ENCODE measurements at places on chromosomes 7 and 10. TPM values are rescaled to one million over a fixed set of nuclear protein-coding genes. Genes with fewer than 3 reads are reported as not detected.

Gene ZNF365
- total RNA-seq = 0.12 TPM

Gene TMEM184A
- 0.56 TPM for total RNA-seq

Gene P4HA1
- total RNA-seq = 44.4 TPM

Gene DNMBP
- total RNA-seq = 5.7 TPM

Gene ABCB1
- 1.8 TPM for total RNA-seq

Gene CRHR2
- 0.07 TPM for total RNA-seq

- DNase-seq = no peak
Observed at GRCh38 chr10:63414481-63415260, 51.1 kb downstream of the JMJD1C start.

GRCh38 chr7:82235713-82236112, 207.9 kb downstream of the CACNA2D1 start:
- no peak for DNase-seq

DNA sequence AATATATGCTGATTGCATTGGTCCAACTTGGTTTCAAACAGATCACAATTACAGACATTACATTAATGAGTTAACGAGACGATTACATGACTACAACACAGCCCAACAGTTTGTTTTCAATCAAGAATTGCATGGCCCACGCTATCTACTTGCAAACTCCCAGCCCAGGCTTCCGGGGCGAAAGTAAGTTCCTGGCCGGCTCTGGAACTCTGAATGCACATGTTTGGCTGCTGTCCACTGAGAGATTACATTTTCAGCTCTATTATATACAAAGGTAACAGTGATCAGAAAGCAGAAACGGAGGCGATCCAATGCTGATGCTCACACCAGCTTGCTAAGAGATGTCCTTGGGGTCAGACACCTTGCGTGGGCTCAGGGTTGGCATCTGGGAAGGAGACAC, 206.3 kb downstream of the FANK1 start:
- DNase-seq = no peak

- peak; percentile 47 for DNase-seq
Observed at GRCh38 chr7:157150882-157151281, 12.2 kb downstream of the UBE3C start.

DNA sequence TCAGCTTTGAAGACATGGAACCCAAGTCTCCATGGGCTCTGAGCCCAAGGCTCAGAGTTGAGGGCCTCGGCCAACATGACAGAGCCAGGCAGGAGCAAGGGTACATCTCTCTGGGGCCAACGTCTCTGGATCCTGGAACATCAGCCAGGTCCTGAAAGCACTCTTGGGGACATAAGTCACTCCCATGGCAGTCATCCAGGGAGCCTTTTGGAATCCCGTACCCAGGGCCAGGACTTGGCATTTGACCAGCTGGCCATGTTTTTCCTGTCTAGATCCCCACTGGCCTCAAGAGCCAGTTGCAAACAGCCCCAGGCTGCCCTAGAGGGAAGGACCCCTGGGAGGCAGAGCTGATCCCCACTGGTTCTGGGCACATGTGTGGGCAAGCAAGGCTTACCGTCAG, 4.3 kb upstream of the CXCL12 start:
- DNase-seq = peak; percentile 72

DNA sequence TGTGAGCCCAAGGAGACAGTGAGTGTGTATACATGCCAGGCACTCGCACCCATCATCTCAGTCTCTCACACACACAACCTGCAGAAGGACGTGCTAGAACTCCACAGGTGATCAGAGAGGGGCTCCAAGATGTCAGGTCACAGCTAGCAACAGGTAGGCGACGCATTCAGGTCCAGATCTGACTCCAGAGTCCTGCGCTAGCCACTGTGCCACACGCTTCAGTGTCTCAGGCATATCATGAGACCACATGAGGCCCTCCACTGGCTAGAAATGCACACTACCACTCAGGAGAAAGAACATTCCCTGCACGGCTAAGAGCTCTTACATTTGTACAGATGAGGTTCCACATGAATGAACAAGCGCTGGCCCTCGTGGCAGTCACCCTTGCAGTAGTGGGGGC, 11.5 kb downstream of the AKR1B1 start:
- DNase-seq = no peak

DNA sequence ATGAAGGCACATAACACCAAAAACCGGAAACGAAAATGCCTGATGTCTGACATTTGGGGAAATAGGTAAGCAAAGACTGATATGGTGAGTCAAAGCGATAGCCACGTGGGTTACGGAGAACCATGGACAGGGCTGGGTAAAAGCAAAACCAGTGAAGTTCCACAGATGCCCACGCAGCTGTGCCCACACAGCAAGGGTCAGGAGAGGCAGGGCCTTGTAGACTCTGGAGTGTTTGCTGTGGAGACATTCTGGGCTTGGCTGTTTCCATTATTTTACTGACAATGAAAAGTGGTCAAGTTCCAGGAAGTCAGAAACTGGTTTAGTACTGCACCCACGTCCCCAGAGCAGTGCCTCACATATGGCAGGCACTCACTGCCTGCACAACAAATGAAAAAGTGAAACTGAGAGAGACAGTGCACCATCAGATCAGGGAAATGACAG, 148.7 kb downstream of the ZMYND11 start:
- DNase-seq = no peak

DNA sequence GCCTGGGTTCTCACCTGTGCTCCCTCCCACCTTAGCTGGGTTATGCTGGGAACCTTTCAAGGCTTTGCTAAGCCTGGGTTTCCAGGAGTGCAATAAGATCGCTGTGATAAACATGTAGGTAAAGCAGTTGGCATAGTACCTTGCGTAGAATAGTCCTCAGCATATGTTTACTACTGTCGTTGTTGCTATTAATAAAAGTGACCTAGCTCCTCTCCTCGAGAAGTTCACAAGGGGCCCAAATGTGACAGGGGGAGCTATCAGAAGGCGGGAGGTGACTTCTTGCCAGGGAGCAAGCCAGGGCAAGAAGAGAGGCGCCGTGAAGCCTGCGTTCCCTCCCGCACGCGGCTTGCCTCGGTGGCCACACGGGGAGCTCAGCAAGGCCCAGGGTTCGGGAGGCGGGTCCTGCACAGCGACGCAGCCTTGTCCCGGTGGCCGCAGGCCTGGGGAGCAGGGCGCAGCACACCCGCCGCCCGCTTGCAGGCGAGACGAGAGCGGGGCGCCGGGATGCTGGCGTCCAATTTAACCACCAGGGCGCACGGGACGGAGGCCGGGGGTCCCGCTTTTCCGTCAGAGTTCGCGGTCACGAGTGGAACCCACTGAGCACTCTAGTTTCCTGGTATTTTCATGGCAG, 106.2 kb downstream of the SNX10 start:
- peak; percentile 17 for DNase-seq

- DNase-seq = no peak
Observed at GRCh38 chr10:123259081-123259480, 104.9 kb downstream of the BUB3 start.

DNA sequence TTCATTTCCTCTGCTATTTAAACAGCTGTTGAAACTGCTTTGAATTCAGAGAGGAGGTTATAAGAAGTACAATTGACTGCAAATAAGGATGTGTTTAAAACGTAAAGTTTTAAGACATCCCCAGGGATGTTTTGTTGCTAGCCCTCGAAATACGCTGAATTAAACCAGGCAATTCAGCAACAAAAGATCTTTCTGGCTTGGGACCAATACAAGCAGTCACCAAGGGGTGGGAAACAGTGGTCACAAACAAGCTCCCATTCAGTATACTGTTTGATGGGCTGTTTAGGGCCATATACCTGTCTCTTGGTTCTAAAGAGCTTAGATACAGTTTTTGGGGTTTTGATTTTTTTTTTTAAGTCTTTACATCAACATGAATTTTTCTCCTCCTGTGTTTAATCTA, 446.3 kb upstream of the POT1 start:
- DNase-seq = no peak

DNA sequence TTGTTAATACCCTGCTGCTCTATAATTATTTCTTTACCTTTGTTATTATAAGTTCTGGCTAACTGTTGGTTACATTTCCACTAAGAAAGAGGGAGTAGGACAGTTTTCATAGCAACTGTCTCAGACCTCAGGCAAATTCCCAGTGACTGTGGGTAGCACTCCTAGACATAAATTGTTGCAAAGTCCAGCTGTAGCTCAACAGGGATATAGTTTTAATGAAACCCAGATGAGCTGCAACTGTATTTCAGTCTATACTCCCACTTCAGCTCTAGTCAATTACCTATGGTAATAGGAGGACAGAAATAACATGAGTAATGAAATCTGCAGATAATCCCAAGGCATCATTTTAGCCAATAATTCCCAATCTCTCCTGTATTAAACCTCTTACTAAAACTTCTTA, 103.0 kb upstream of the SEMA3A start:
- DNase-seq = no peak

DNA sequence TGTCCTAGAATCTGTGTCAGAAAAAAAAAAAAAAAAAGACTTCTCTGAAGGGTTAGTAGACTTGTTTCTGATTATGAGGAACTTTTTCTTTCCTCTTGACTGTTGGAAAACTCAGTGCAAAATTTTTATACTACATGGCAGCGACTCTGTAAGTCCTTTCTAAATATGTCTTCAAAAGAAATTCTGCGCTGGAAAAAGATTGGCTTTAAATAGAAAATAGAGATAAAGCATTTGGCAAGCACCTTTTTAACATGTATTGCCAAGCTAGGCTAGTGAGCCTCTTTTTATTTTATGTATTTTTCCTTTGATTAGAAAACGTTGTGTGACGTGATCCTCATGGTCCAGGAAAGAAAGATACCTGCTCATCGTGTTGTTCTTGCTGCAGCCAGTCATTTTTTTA, 17.9 kb downstream of the KLHL7 start:
- DNase-seq = no peak

GRCh38 chr10:78443900-78444571, 410.4 kb downstream of the RPS24 start:
- DNase-seq = no peak

DNA sequence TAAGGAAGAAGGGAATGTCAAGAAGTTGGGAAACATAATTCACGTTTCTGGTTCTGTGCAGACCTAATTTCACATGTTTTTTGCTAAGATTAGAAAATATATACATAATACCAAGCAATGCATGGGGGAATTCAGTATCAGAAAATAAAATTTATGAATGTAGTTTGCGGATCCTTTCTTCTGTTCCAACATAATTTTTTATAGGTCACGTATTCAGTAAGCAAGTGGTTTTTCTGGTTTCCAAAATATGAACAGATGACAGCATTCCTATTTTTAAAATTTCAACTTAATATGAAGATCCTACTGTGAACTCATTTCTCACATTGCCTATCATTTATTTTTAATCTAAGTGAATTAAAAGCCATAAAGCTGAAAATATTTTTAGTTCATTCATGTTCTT, 560.0 kb upstream of the NRG3 start:
- no peak for DNase-seq

- no peak for DNase-seq
Observed at GRCh38 chr7:31815796-31816195, 128.8 kb downstream of the PPP1R17 start.

DNA sequence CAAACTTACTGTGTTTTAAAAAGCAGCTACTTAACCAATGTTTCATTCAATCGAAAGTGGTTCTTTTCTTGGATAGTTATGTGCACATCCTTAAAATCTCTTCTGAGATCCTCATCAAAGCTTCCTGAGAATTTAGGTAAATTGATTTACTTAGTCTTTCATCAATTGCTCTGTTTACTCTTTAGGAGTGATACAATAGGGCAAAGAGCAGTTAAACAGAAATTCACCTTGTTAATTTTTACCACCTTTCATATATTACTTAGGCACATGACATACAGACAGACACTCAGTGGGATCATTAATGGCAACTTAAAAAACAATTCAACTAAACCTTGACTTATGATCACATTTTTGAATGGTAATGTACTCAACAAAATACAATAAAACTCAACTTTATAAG, 456.3 kb downstream of the DGKB start:
- DNase-seq = no peak

DNA sequence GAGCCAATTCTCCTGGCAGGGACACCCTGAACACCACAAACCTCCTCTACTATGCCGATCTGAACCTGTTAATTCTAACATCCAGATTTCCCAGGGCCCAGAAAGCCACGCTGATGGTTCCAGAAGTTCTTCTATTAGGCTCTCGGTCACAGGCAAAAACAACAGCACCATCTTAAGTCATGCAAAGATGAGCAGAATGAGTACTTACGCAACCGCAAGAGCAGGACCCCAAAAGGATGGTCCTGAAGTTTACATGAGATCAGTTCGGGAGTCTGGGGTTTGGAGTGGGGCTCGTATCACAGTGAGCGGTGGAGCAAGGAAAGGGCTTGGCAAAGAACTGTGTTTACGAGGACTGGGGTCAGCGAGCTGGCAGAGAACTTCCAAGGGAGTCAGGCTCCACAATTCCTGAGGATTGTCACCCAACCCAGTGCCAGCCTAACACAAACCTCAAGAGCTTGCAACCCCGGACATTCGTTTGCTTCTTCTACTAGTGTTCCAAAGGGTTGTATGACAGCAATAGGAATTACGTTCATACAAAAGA, 532.6 kb downstream of the TNS3 start:
- DNase-seq = no peak

DNA sequence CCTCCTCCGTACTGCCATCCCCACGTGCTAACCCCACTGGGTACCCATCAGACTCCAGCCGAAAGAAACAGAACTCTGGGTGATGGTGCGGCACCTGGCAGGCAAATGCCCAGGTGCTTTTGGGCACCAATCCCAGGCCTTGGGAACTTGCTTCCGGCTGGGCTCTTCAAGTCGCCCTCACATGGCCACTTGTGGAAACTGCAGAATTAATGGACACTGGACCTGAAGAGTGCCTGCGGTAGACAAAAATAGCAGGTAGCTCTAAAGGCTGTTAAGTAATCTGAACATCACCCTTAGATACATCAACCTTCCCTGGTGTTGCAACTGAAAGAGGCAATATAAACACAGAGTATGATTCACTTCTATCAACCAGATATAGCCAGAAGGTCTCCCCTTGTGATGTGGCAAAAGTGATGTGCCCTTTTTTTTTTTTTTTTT, 644.4 kb downstream of the GRM8 start:
- DNase-seq = no peak

DNA sequence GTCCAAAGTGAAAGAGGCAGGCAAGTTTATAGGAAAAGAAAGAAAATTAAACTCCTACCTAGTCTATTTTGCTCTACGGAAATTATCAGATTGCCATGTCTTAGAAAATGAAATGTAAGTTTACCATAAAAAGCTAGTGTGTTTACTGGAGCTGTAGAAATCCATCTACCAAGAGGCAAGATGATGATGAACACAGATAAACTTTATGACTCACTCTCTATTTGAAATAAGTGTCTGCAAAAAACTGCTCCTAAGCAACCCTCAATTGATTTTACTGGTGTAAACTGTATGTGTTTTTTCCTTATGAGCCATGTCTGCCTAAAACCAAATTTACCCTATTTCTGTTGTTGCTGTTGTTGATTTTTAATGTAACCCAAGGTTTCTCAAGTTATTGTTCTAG, 73.8 kb upstream of the TMEM106B start:
- no peak for DNase-seq

Measured in heart right ventricle (tissue), 16 donors.